Stimulated activated CD4-positive, alpha-beta T cell treated with anti-CD3 and anti-CD28 coated beads, TNF-alpha, amount 100 ng/mL, for 24 hours (primary cell): ENCODE measurements at places on chromosomes 1 and 21.

- peak; percentile 27 for DNase-seq
Observed at GRCh38 chr1:203625628-203626019, 1.0 kb upstream of the ATP2B4 start.

- no peak for DNase-seq
Observed at GRCh38 chr1:96730574-96731298, 9.2 kb downstream of the PTBP2 start.

DNA sequence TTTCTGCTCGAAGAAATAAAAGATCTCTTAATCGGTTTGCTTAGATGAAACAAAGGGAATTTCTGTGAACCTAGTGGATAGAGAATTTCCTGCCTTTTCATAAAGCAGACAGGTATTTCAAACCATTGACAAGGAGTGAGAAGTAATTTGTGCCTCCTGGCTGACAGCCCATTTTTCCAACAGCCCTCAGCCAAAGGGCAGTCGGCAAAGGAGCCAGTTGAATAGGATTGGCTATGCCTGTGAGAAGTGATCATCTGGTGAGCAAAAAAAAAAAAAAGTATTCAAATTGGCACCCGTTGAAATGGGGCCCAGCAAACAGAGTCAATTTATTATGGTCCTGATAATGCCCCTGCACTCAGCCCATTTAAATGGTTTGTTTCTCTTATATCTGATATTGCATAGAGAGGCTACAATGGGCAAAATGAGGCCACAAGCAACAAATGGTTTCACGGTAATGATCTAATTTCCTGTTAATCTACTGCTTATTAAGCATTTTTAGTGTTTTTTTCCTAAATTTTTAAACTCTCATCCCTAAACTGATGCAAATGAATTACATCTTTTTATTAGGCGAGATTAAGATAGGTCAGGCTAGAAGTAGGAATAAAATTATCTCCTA is 477.5 kb downstream of the NUF2 start:
- DNase-seq: no peak

DNA sequence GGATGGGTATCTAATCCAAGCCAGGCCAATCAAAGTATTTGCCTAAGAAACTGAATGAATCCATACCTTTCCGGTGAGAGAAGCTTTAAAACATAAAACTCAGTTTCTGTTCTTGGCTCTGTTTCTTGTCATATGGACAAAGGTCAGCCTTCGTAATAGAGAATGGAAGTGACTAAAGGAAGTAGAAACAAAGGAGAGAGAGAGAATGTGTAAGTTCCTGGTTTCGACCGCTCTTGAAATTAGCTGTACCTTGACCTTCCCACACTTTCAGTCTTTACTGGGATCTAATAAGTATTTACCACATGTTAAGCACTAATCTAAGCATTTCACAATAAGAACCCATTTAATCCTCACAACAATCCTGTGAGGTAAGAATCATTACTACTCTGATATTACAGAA is 19.6 kb upstream of the CLCA4 start:
- no peak for DNase-seq

DNA sequence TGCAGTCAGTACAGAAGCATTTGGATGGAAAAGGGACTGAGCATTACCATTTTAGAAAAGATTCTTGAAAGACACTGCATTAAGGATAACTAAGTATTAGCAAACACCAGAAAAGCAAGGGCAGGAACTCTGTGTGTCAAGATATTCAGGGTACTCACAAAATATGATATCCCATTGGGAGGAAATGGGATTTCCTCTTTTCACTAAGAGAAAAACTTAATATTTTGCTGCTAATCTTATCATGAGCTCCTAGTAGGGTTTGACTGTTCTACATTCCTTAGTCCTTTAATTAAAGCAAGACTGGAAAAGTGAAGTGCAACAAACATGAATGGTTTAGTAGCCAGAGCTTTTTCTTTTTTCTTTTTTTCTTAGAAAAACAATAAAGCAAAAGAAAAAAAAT is 305.9 kb upstream of the ADGRL4 start:
- no peak for DNase-seq

DNA sequence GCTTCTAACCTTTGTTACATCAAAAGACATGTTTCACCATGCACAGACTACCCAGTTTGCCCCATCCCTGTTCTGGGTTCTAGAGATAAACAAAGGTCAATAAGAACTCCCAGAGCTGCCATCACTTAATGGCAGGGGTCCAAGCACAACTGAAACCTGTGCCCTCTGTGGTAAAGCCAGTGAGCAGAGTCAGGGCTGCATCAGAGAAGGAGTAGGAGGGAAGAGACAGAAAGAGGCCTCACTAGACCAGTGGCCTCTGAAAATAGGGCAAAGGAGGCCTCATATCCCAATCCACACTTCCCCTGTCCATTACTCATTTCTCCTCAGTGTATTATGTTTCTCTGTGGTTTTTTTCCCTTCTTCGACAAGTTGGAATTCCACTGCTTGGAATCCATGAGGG is 10.2 kb downstream of the ATP1A2 start:
- DNase-seq: no peak

DNA sequence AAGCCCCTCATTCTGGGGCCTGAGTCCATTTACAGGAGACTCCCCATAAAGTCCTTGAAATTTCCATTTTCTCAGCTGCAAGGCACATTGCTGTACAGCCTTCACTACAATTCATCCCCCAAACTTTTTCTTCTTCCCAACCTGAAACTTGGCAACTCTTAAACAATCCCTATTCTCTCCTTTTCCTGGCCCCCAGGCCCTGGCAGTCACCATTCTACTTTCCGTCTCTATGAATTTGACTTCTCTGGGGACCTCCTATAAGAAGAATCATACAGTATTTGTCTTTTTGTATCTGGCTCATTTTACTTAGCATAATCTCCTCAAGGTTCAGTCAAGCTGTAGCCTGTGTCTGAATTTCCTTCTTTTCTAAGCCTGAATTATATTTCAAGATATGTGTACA is 332.9 kb downstream of the PCP4 start:
- no peak for DNase-seq
